Activated CD4-positive, alpha-beta T cell treated with anti-CD3 and anti-CD28 coated beads, Interleukin-2, amount 50 U/mL, for 16 hours (primary cell): ENCODE measurements at places on chromosomes 3 and 15.

DNA sequence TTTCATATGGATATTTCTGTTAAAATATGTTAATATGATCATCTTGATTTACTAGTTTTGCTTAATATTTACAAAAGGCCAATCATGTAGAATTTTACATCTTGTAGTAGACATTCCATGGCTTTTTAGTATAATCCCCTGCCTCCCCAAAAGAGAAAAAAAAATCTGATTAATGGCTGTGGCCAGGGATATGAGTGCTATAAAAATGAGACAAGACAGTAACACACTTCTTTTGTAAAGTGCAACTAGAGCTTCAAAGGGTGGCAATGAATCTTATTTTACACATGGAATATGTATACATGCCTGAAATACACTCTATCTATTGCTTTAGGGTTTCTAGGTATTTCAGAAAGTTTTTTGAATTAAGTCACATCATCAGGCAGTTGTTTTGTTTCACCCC lies 112.2 kb upstream of the NANOGP8 start:
- DNase-seq: no peak

GRCh38 chr3:171343693-171344092 lies 116.5 kb downstream of the TNIK start:
- DNase-seq: peak; percentile 3

DNA sequence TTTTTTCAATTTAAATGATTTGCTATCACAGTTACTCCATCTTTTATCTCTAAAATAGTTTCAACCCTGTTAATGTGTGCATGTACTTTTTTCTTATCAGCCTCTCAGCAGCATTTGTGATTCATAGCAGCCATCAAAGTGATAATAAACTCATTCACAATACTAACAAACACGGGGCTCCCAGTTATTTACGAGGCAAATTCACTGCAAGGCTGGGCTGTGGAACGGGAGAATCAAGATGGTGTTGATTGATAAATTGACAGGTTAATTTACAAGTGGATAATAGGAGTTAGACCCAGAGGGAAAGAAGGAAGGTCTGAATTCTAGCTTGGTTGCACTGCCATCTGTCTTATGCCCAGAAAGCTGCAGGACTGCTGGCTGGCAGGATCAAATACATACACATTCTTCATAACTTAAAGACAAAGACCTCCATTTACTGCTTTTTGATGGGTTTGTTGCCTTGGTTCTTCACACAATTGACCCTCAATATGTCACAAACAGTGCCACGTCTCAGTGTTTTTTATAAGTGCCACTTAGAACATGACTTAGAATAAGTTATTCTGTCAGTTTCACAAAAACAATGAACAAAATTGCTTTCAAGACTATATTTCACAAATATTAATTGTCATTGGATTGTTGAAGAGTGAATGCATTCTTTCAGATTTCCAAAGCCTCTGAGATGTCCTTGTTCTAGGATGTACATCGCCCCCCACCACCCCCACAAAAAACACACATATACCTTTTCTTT lies 562.8 kb downstream of the NR2F2 start:
- no peak for DNase-seq

GRCh38 chr3:84601303-84601702 lies 357.5 kb upstream of the CADM2 start:
- DNase-seq: no peak

- no peak for DNase-seq
Measured at GRCh38 chr3:22714749-22715148, 488.4 kb upstream of the UBE2E2 start.

GRCh38 chr15:38705436-38706219 lies 141.0 kb upstream of the RASGRP1 start:
- DNase-seq: no peak

DNA sequence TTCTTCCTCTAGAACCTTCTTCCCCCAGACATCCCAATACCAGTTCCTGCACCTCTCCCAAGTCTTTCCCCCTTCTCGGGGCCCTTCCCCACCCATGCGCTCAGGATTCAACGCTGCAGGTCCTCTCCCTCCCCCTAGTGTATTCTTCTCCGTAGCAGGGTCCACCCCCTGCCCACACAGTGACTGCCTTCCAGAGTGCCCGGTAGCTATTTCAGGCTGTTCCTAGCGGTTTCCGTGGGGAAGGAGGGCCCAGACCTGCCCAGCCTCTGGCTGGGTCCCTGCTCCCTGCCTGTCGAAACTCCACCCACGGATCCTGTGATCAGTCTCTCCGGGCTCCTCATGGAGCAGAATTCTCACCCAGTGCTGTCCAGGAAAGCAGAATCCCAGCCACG lies 45.2 kb upstream of the SEC61A1 start:
- no peak for DNase-seq

DNA sequence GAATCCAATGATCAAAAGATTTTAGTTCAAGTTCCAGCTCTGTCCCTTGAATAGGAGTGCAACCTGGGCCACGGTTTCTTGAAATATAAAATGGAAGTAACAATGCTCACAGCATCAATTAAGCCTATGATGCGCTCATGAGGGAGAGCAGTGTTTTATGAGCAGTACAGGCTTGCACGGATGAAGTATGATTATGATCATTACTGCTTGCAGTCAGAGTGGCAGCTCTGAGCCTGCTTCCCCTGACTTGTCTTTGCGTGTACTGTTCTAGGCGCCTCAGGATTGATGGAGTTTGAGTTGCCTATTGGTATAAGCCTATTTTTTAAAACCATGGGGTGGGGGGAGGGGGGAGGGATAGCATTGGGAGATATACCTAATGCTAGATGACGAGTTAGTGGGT lies 37.0 kb downstream of the ITGB5 start:
- DNase-seq: no peak

GRCh38 chr3:123383091-123384053 lies 65.5 kb downstream of the ADCY5 start:
- no peak for DNase-seq

DNA sequence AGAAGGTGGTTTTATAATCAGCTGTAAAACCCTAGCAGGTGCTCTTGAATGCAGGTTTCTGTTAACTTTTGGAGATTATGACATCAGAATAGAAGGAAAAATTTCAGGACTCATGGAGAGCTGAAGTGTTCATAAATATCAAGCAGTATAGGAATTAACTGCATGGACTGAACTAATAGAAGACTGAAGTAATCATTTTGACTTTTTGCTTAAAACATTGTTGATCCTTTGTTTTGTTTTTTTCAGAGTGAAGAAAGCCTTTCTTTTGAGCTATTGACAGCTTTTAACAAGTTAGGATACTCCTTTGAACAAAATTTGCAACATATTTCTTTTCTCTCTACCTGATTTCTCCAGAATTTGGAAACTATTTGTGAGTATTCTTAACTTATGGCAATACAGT lies 70.6 kb upstream of the DAZL start:
- no peak for DNase-seq

- peak; percentile 17 for DNase-seq
Measured at GRCh38 chr3:46110701-46111493, 83.6 kb upstream of the XCR1 start.

- no peak for DNase-seq
Measured at GRCh38 chr3:197508924-197509775, 46.6 kb downstream of the BDH1 start.

- no peak for DNase-seq
Measured at GRCh38 chr15:94175420-94175819, 55.9 kb upstream of the MCTP2 start.

DNA sequence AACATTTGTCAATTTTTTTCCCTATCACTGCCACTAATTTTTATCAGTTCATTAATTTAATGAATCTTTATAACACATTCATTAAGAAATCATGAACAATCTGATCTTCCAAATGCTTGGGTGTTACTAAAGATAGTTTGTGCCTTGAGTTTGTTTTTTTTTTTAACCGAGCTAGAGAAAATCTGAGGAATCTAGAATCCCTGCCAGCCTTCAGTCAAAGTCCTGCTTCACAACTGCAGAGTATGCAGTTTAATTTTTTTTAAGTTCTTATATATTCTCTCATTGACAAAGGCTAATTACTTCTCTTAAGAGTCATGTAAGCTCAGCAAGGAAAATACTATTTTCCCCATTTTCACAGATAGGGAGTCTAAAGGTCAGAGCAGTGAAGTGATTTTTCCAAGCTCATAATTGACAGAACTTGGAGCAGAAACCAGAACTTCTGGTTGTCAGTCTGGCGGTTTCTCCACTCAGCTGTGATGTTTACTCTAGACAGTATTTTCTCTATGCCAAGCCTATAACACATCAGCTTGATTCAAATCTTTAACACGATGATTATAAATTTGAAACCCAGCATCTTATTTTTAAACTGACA lies 55.7 kb downstream of the TNIK start:
- DNase-seq: no peak

DNA sequence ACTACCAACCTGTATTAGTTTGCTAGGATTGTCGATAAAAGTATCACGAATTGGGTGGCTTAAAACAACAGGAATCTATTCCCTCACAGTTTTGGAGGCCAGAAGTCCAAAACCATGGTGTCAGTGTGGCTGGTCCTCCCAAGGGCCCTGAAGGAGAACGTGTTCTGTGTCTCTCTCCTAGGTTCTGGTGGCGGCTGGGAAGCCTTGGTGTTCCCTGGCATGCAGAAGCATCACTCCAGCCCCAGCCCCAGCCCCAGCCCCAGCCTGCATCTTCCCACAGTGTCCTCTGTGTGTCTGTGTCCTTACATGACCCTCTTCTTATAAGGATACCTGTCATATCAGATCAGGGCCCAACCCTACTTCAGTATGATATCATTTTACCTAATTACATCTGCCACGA lies 272.5 kb upstream of the LYSMD4 start:
- DNase-seq: no peak

DNA sequence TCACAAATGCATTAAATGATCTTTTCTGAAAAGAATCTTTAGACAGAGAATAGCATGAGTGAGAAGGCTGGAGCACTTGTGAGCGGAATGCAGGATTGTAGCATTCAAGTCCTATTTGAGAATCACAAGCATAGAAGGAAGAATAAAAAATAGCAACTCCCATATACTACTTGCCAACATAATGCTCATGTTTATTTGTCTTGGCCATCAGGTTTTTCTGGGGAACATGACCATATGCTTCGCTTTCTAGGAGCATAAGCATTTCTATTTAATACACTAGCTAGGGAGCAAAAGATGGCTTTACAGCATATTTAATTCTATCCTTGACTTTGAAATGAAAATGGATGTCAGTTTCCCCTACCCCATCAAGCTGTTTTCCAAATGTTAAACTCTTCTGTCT lies 170.3 kb upstream of the MITF start:
- no peak for DNase-seq

GRCh38 chr3:31253782-31254181 lies 278.9 kb upstream of the STT3B start:
- peak; percentile 74 for DNase-seq

DNA sequence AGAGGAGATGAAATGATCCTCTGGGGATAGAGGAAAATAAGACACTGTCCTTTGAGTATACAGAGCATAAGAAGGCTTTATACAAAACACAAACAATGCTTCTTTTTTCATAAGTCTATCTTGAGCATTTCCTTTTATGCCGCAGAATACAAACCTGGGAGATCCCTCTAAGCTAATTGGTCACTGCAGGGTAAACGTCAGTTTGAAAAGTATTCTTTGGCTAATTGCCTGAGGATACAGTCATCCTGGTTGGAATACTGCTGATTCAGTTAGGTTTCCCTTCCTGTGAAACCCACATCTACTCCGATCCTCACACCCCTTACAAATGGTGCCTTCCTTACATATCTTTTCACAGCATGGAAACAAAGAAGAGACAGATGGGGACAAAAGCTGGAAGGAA lies 10.6 kb downstream of the WNT5A start:
- no peak for DNase-seq

- DNase-seq: no peak
Measured at GRCh38 chr3:52218937-52219650, 6.4 kb downstream of the TLR9 start.

DNA sequence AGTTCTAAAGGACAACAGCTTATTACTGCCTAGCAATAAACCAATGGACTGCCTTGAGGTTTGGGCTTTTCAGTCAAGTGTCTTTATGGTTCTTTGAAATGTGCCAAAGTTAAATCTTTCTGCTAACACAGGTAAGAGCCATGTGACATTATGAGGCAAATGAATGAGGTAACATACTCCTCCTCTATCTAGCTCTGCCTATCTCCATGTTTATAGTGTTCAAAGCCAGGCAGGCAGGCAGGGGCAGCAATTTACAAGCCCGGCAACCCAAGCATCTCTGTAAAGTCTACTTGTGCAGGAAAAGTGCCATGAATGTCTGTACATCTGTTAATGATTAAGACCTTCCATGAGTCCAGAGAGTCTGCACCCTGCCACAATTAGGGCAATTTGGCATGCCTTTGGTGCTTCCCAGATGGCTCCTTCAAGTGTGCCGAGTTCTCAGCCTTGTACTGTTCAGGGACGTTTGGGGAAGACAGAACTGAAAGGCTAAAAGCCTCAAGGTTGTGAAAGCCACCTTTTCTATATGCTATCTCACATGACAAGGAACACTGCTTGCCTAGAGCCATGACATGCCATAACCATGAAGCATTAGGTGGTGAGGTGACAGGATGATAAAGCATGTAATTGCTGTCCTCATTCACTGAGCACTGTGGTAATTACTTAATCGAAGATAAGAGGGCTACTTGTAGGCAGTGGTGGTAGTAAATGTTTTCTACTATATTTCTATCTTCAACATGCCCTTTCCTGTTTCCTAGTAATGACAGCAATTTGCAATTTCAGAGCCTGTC lies 41.4 kb upstream of the EIF1B start:
- DNase-seq: no peak

- no peak for DNase-seq
Measured at GRCh38 chr15:26097216-26097615, 234.1 kb upstream of the ATP10A start.

DNA sequence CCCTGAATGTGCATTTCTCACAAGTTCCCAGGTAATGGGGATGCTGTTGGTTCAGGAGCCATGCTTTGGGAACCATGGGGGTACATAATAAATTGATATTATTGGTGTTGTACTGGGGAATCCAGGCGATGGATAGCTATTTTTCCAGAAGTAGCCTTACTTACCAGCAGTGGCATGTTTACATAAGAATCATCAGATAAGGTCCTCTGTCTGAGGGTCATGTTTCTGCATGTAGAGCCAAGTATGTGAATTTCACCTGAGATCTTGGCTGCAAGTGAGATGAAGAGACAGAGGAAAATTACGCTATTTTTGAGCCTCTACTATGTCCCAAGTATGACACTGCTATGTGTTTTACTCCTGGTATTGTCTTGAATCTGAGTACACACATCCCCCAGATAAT lies 26.3 kb downstream of the GPD1L start:
- DNase-seq: no peak

DNA sequence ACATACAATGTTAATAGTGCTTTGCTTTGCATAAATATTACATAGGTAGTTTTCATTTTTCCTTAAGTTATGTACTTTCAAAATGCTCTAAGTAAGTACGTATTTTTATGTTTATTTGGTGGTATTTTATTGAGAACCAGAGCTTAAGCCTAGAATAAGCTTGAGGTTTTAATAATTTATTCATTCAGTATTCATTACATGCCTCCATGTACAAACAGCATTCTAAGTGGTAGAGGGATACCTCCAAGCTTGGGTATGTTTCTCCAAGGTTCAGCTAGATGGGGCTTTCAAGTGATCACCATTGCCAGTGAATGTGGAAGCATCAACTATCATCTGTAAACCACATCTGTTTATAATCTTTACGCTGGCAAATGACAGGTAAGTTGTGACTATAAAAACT lies 52.3 kb downstream of the PEAK1 start:
- DNase-seq: no peak
